ENCODE measurements at places on chromosomes 11 and 22. TPM values are rescaled to one million over a fixed set of nuclear protein-coding genes. Genes with fewer than 3 reads are reported as not detected.

Gene MEI1
- 31.5 TPM for total RNA-seq

Gene MRGPRX4
- total RNA-seq: not detected

Gene DBX1
- total RNA-seq: not detected

Gene POGLUT3
- 4.7 TPM for total RNA-seq

Gene SAA2
- total RNA-seq: not detected

Gene DCHS1
- total RNA-seq: 0.78 TPM

DNA sequence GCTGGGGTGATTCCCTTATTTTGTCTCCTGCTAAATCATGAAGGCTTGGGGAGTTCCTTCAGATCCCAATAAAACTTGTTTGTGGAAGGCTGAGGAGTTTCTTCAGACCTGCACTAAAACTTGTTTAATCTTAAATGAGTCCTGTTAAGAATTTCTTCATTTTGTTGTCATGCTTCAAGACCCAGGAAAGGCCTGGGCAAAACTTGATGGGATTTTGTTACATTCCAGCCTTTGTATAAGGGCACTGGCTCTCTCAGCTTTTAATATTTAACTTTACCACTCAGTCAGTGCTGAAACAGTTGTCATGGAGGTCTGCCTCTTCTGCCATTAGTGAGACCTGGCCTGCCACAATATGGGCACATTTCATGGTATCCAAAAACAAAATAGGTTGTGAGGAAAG, 699.0 kb downstream of the ETS1 start:
- DNase-seq: no peak
- no peaks in the 10 kb centered on the region for H3K36me3 ChIP-seq
- H3K4me1 ChIP-seq: no peaks in the 10 kb centered on the region
- H3K27me3 ChIP-seq: peaks cover 9% of the 10 kb centered on the region

GRCh38 chr11:66333220-66333877, 2.9 kb downstream of the RIN1 start:
- H3K27me3 ChIP-seq: no peaks in the 10 kb centered on the region
- H3K4me3 ChIP-seq: no peak overlapping the region
- no peak overlapping the region for H3K27ac ChIP-seq

- H3K27ac ChIP-seq: no peak overlapping the region
- H3K36me3 ChIP-seq: no peaks in the 10 kb centered on the region
- H3K4me3 ChIP-seq: no peak overlapping the region
- no peaks in the 10 kb centered on the region for H3K27me3 ChIP-seq
- H3K4me1 ChIP-seq: no peaks in the 10 kb centered on the region
Observed at GRCh38 chr11:23151819-23152218, 291.5 kb upstream of the CCDC179 start.

- peaks cover 2% of the 10 kb centered on the region for H3K27me3 ChIP-seq
- H3K4me1 ChIP-seq: peaks cover 31% of the 10 kb centered on the region
- H3K27ac ChIP-seq: peak overlapping the region; percentile 82
- peak; percentile 21 for DNase-seq
- peak overlapping the region; percentile 83 for H3K4me3 ChIP-seq
- H3K36me3 ChIP-seq: no peaks in the 10 kb centered on the region
Observed at GRCh38 chr11:111602865-111603610, 789 bp downstream of the SIK2 start.

- peak within 1 kb of the TSS; percentile 52 for H3K4me3 ChIP-seq
- peaks cover 11% of the 10 kb centered on the region for H3K4me1 ChIP-seq
- H3K27me3 ChIP-seq: peaks cover 42% of the 10 kb centered on the region
- no peak within 1 kb of the TSS for H3K27ac ChIP-seq
- DNase-seq: peak; percentile 41
- no peaks in the 10 kb centered on the region for H3K36me3 ChIP-seq
Observed at GRCh38 chr11:123654566-123655081, at the start of gene SCN3B. TSS of gene SCN3B (minus strand) at chr11:123654624. CDS start at chr11:123653801, 823 bp downstream.

GRCh38 chr22:39135092-39135896, 17.2 kb downstream of the CBX7 start:
- H3K4me3 ChIP-seq: no peak overlapping the region
- peak; percentile 69 for DNase-seq
- H3K4me1 ChIP-seq: peaks cover 3% of the 10 kb centered on the region
- H3K36me3 ChIP-seq: peaks cover 2% of the 10 kb centered on the region

GRCh38 chr11:68314203-68315170, 2.1 kb downstream of the LRP5 start:
- peak overlapping the region; percentile 84 for H3K4me3 ChIP-seq
- DNase-seq: no peak
- peak overlapping the region; percentile 83 for H3K27ac ChIP-seq
- H3K36me3 ChIP-seq: no peaks in the 10 kb centered on the region
- peaks cover 21% of the 10 kb centered on the region for H3K4me1 ChIP-seq
- peaks cover 4% of the 10 kb centered on the region for H3K27me3 ChIP-seq

DNA sequence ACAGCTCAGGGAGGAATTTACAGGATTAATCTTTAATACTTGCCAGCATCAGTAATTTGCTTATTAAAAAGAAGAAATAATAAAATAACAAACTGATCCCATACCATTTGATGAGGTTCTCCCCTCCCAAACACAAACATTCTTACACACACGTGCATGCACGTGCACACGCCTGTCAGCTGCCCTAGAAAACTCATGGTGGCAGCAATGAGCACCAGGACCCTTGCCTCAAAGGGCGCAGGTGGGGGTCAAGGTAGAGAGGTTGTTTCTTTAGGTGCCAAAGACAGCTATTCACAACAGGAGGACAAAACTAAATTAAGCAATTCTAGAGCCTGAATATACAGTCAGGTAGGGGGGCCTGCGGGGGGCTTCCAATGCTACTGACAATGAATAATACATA, 219.3 kb downstream of the BUD13 start:
- DNase-seq: no peak
- no peak overlapping the region for H3K27ac ChIP-seq
- H3K4me3 ChIP-seq: no peak overlapping the region
- no peaks in the 10 kb centered on the region for H3K4me1 ChIP-seq
- H3K36me3 ChIP-seq: no peaks in the 10 kb centered on the region

DNA sequence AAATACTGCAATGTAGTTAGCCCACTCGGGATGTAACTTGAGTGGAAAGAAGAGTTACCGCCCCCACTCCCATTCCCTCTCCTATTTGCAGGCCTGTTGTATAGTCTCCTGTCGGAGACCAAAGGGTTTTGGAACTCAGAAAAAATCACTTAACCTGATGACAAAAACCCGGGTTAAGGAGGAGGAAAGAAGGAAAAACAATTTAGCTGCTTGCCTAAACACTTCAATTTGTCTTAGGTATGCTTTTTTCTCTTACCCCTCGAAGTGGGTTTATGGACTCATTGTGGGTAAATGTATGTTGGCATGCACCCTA, 2.2 kb downstream of the YAP1 start:
- peaks cover 13% of the 10 kb centered on the region for H3K4me1 ChIP-seq
- H3K36me3 ChIP-seq: peaks cover 2% of the 10 kb centered on the region
- no peak overlapping the region for H3K4me3 ChIP-seq
- H3K27ac ChIP-seq: no peak overlapping the region

DNA sequence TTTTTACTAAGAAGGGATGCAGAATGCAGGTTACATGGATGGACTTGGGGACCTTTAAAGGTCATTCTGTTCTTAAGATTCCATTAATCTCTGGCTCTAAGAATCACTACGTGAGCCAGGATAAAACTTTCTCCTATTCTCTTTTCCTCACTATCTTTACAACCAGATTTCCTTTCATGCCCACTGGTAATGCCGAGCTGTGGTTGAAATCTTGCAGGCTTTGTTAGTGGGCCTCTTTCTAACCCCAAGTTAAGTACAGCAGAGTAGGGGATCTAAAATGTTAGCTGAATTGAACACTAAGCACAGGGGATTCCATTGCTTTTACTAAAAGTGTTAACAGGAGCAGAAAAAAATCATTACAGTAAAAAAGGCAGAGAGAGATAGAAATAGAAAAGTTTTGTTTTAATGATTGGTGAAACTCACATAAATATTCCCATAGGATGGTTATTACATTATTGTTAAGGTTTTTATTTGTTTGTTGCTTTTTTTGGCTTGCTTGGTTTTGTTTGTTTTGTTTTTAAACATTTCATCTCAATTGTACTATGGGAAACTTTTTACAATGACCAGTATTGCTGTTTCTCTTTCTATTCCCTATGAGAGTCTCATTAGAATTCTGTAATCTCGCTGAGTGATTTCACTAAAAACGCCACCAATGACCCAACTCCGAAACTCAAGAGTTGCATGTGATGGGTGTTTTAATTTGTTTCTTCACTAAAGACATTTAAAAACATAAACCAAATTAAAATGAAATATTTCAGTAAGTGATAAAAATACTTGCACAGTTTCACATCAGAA, 54.1 kb upstream of the HTATIP2 start:
- H3K27me3 ChIP-seq: peaks cover 7% of the 10 kb centered on the region
- H3K4me3 ChIP-seq: no peak overlapping the region
- no peaks in the 10 kb centered on the region for H3K36me3 ChIP-seq
- DNase-seq: no peak
- no peaks in the 10 kb centered on the region for H3K4me1 ChIP-seq
- H3K27ac ChIP-seq: no peak overlapping the region

- no peak for DNase-seq
- no peaks in the 10 kb centered on the region for H3K36me3 ChIP-seq
- H3K4me3 ChIP-seq: no peak overlapping the region
- no peak overlapping the region for H3K27ac ChIP-seq
Observed at GRCh38 chr11:43067681-43068080, 244.1 kb upstream of the API5 start.

DNA sequence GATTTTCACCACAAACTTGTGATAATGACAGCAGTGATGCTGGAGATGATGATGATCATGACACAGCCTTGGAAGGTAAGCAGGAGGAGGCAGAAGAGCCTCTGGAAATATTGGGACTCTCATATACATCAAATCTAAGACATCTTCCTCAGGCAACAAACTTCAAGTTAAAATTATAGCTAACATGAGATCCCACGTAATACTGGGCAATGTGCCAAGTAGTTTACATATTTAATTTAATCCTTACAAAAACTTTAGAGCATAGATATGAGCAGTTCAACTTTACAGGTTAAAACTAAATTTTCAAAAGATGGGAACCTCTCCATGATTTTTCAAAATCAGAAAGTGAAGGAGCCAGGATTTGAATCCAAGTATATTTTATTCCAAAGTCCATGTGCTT, 19.0 kb downstream of the OR52B2 start:
- H3K27ac ChIP-seq: no peak overlapping the region
- no peak overlapping the region for H3K4me3 ChIP-seq
- peaks cover 5% of the 10 kb centered on the region for H3K27me3 ChIP-seq
- no peaks in the 10 kb centered on the region for H3K36me3 ChIP-seq
- DNase-seq: no peak

- no peaks in the 10 kb centered on the region for H3K36me3 ChIP-seq
- no peak overlapping the region for H3K4me3 ChIP-seq
- H3K4me1 ChIP-seq: peaks cover 39% of the 10 kb centered on the region
- no peak overlapping the region for H3K27ac ChIP-seq
- DNase-seq: no peak
- no peaks in the 10 kb centered on the region for H3K27me3 ChIP-seq
Observed at GRCh38 chr11:47863189-47863897, 15.2 kb upstream of the NUP160 start.

GRCh38 chr22:23569716-23570115, 10.4 kb downstream of the IGLL1 start:
- peaks cover 17% of the 10 kb centered on the region for H3K27me3 ChIP-seq
- H3K4me1 ChIP-seq: peaks cover 8% of the 10 kb centered on the region
- H3K27ac ChIP-seq: no peak overlapping the region
- no peak overlapping the region for H3K4me3 ChIP-seq
- no peak for DNase-seq

DNA sequence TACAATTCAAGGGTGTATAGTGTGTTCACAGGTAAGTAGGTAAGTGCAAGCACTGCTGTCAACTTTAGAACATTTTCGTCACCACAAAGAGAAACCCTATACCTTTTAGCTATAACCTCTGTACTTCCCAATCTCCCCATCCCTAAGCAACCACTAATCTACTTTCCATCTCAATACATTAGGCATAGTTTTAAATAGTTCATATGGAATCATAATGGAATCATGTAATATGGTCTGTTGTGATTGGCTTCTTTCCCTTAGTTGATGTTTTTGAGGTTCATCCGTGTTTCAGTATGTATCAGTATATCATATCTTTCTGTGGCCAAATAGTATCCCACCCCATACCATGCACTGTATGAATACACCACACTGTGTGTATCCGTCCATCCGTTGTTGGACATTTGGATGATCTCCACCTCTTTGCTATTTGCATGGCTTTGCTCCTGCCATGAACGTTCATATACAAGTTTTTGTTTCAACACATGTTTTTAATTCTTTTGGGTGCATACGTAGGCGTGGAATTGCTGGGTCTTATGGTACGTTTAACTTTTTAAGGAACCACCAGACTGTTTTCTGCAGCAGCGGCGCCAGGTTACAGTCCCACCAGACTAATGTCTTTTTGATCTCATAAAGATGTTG, 27.7 kb upstream of the OPCML start:
- DNase-seq: no peak
- H3K36me3 ChIP-seq: no peaks in the 10 kb centered on the region
- no peak overlapping the region for H3K27ac ChIP-seq
- H3K4me1 ChIP-seq: no peaks in the 10 kb centered on the region
- H3K4me3 ChIP-seq: no peak overlapping the region

GRCh38 chr11:13117344-13117743, 108.2 kb downstream of the RASSF10 start:
- DNase-seq: no peak
- H3K27me3 ChIP-seq: peaks cover 27% of the 10 kb centered on the region
- H3K4me3 ChIP-seq: no peak overlapping the region
- H3K27ac ChIP-seq: no peak overlapping the region
- H3K36me3 ChIP-seq: no peaks in the 10 kb centered on the region
